ENCODE measurements at places on chromosomes 16 and 17. TPM values are rescaled to one million over a fixed set of nuclear protein-coding genes. Genes with fewer than 3 reads are reported as not detected.

DNA sequence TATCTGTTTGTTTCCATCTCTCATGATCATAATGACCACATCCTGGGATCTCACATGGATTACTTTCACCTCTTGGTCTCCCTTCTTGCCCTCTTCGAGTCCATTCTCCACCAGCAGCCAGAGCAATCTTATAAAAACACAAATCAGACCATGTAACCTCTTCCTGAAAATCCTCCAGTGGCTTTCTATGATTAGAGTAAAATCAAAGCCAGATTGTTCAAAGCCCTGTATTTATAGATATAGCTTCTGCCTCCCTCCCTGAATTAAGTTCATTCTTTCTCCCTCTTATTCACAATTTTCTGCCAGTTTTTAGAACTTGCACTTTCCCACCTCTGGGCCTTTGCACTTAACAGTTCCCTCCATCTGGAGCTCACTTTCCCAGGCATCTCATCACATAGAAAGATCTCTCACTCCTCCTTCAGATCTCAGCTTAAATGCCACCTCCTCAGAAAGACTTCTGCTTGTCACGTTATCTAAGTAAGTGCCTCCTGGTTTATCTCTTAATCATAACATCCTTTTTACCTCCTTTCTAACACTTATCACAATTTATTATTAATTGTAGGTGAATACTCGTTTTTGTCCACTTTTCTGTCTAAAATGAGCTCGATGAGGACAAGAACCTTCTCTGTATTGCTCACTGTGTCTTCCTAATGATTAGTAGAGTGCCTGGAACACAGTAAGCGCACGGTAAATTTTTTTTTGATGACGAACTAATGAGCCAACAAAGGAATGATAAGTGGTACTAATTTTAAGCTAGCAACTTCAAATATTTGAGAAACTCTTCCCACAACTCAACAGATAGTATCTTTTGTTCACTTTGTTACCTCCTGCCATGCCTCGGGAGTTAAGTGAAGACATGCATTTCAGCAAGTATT is 80.5 kb downstream of the CYB561 start:
- DNase-seq: no peak

GRCh38 chr17:14745541-14745940 is 444.7 kb downstream of the HS3ST3B1 start:
- DNase-seq: no peak

The SRCIN1 gene
- 16.7 TPM for total RNA-seq

The G6PC1 gene
- not detected for total RNA-seq

GRCh38 chr17:48003417-48004151 is 32.7 kb downstream of the CDK5RAP3 start:
- no peak for DNase-seq

DNA sequence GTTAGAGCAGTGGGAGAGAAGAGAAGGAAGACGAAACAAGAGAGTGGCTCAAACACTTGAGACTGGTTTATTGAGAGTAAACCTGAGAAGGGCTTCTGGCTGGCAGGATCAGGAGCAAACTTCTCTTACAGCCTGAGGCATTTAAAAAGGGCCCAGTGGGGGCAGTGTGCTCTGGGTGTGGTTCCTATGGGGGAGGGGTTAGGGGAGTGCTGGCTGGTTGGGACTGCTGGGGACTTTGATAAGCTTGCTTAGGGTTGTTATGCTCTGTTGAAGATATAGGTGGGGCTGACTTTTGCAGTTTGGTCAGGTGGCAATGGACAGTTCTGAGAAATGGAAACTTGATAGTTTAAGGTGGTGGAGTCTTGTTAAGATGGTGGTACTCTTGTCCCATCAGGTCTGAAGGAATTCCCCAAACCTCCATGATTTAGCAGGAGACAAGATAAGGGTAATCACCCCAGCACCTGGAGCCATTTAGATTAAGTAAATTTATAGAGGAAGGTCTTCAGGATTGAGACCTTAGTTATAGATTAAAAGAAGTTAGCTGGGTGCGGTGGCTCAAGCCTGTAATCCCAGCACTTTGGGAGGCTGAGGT is 79.3 kb downstream of the EMP2 start:
- DNase-seq: no peak

The FLII gene
- 434 TPM for total RNA-seq

GRCh38 chr17:19003543-19004420 is 782 bp downstream of the FAM83G start:
- DNase-seq: no peak

DNA sequence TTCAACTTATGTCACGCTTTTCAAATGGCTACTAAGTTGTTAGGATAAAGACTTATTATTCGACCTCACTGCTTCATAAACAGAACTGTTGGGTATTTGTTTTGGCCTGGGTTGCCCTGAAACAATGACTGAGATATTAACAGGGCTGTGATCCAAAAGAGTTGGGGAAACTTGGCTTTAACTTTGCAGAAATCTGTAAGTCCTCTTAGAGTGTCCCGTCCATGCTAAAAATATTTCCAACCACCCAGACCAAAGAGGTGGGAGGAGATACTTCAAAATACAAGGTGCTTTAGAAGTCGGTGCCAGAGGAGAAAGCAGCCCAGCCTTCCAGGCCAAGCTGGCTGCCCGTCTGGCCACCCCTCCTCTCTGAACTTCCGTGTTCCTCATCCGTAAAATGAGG is 16.1 kb upstream of the SPATA32 start:
- DNase-seq: no peak

- DNase-seq: peak; percentile 100
Measured at GRCh38 chr17:67421869-67422273, 44.8 kb downstream of the PITPNC1 start.

GRCh38 chr17:16446338-16446983 is 31.1 kb downstream of the TRPV2 start:
- DNase-seq: no peak

The BRIP1 gene
- total RNA-seq: 16.0 TPM

GRCh38 chr17:74544991-74545842 is 698 bp downstream of the CD300C start:
- no peak for DNase-seq

The KRTAP3-2 gene
- total RNA-seq: not detected

The NOG gene
- total RNA-seq: 4.8 TPM

The SDK2 gene
- 0.04 TPM for total RNA-seq

- no peak for DNase-seq
Measured at GRCh38 chr16:54462771-54463170, 176.2 kb upstream of the IRX3 start.

DNA sequence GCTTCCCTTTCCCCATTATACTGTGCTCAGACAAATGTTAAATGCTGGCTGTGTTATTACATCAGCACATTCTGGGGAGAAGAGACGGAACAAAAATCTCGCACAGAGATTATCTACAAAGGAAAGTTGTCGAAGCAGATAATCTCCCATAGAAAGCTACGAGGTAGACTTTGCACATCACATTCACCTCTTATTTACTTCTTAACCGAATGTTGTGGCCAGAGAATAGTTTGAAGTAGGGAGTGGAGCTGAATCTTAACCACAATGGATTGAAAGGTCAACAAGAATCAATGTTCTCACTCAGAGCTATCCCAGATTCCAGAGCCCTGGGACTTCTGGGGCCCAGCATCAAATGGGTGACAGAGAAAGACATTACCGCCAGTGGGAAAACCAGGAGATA is 28.4 kb upstream of the LONP2 start:
- DNase-seq: no peak

- peak; percentile 3 for DNase-seq
Measured at GRCh38 chr17:57256708-57257112, 387 bp downstream of the MSI2 start.

DNA sequence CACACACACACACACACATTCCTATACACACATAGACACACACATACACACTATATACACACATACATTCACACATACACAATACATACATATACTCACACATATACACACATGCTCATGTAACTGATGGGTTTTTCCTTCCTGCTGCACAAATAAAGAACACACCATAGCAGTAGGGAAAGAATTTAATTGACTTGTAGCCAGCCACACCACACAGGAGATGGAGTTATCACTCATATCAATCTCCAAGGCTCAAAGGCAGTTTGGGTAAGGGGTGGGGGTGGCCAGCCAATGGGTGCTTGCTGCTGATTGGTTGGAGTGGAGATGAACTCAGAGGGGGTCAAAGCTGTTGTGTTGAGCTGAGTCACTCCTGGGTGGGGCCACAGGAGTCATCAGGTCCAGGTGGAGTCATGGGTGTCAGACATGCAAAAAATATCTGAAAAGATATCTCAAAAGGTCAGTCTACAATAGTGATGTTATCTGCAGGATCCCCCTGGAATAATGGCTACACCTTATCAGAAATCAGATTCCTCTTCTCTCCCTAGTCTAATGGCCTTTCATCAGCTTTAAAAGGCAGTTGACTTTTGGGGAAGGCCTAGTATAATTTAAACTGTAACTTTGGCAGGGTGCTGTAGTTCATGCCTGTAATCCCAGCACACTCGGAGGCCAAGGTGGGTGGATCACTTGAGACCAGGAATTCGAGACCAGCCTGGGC is 46.1 kb downstream of the WSB1 start:
- DNase-seq: peak; percentile 86

The TNRC6C gene
- total RNA-seq: not detected

DNA sequence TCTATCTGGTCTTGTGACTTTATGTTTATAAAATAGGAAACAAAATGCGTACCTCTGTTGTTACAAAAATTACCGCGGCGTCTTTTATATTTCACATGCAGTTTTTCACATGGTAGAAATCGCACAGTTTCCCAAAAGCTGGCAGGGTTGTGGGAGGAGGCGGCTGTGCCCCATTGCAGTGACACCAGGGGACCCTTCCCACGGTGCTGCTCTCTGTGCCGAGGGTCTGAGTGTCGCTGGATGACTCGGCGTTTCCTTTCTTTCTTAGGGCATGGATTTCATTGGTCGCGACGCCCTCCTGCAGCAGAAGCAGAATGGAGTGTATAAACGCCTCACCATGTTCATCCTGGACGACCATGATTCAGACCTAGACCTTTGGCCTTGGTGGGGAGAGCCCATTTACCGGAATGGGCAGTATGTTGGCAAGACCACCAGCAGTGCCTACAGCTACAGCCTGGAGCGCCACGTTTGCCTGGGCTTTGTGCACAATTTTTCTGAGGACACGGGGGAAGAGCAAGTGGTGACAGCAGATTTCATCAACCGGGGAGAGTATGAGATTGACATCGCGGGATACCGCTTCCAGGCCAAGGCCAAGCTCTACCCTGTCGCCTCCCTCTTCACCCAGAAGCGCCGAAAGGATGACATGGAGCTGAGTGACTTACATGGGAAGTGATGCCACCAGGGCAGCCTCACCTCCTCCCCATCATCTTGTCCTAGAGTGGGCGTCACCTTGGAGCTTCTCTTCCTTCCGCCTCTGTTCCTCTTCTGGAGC is 17.2 kb upstream of the CLEC18C start:
- no peak for DNase-seq

DNA sequence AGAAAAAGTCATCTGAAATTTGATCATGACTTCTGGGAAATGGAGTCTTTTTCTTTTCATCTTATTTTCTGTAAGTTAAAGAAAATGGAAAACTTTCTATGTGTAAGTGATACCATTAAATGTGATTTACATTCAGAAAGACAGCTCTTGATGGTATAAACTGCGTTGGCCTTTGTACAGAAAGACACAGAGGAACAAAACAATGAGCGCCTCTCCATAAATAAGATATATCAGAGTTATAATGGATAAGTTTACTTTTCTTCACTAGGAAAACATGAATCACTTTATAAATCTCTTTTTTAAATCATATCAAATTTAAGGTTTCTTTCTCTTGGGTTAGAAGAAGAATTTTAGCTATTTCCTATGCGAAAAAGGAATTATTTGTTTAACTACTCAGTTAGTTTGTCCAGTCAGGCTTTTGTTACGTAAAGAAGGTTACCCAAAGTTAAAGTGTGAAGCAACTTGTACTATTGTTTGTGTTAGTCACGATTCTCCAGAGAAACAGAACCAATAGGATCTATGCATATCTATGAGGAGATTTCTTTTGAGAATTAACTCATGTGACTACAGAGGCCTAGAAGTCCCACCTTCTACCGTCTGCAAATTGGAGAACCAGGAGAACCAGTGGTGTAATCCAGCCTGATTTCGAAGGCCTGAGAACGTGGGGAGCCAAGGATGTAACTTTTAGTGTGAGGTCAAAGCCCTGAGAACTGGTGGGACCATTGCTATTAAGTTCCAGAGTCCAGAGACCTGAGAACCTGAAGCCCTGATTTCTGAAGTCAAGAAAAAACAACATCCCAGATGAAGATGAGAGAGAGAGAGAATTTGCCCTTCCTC is 295.4 kb upstream of the KCNJ16 start:
- no peak for DNase-seq

The MYADML2 gene
- not detected for total RNA-seq

DNA sequence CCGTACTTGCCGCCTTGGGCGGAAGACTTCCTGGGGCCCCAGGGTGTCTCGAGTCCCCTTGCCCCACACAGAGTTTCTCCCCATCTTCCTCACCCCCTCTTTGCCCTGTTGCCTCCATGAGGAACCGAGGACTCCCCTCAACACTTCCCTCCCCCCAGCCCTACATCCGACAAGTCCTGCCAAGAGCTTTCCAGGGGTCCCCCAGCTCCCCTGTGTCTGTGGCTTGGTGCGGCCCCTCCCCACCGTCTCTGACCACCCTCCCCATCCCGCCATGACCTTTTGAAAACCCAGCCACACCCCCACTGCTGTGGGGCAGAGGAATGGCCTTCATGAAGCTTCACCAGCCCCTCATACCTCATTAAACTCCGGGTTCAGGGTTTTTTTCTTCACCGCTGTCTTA is 11.4 kb downstream of the SCGB1C2 start:
- DNase-seq: no peak
